ENCODE measurements at places on chromosomes 4 and X. TPM values are rescaled to one million over a fixed set of nuclear protein-coding genes. Genes with fewer than 3 reads are reported as not detected.

- H3K27ac ChIP-seq = peak overlapping the region; percentile 3
- peaks cover 10% of the 10 kb centered on the region for H3K4me1 ChIP-seq
- peak; percentile 64 for DNase-seq
- no peak overlapping the region for H3K4me3 ChIP-seq
These were observed 128.8 kb upstream of the GPC4 start for GRCh38 chrX:133544115-133544514.

DNA sequence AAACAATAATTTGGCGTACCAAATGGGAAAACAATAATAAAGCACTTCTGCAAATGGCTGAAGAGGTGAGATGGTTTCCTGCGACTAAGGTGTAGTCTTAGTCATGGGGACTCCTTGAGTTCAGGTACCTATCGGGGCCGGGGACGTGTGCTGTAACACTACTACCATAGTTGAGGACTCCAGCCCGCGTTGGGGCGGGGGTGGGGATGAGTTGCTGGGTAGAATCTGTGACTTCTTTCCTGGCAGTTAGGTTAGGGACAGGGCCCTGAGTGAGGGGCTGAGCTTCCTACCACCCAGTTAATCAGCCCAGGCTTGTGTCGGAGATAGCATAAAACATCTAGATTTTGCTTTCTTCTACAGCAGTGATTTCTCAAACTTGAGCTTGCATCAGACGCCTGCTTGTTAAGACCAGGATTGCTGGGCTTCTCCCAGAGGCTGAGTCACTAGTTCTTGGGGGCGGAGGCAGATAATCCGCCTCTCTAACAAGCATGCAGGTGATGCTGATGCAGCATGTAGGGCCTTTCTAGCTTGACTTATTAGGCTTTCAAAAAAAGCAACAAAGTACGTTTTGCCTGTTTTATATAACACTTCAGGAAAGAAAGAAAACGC lies 30.2 kb downstream of the RBBP7 start:
- H3K27ac ChIP-seq = peak overlapping the region; percentile 9
- DNase-seq = no peak
- H3K4me3 ChIP-seq = no peak overlapping the region
- H3K36me3 ChIP-seq = peaks cover 29% of the 10 kb centered on the region
- peaks cover 21% of the 10 kb centered on the region for H3K27me3 ChIP-seq

DNA sequence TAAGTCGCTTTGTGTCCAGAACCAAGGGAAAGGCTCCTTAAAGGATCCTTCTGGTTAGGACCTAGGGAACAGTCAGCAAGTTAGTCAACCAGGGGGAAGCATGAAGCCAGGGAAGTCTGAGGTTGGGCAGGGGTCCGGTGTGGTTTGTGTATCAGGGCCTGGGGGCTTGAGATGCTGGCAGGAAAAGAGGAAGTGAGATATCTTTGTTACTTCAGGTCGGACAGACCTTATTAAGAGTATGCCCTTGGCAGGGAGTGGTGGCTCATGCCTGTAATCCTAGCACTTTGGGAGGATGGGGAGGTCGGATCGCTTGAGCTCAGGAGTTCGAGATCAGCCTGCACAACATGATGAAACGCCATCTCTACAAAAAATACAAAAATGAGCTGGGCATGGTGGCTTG lies 52.3 kb upstream of the TRPC5OS start:
- H3K27me3 ChIP-seq = peaks cover 24% of the 10 kb centered on the region
- DNase-seq = no peak
- no peaks in the 10 kb centered on the region for H3K36me3 ChIP-seq
- H3K4me3 ChIP-seq = no peak overlapping the region
- H3K4me1 ChIP-seq = no peaks in the 10 kb centered on the region

DNA sequence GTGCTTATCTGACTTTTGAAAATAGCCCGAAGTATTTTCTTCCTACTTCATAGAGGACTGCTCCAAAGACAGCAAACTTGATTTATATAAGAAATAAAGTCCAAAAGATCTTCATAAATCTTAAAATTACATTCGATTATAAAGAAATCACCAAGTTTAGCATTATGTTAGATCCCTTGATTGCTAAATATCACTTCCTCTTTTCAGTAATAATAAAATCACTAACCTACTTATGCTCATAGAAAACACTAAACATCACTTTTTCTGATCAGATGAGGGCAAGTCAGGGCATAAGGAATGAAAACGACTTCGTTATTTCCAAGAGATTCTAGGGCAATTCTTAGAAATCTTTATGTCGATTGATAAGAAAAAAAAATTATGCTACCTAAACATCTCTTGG lies 32.0 kb downstream of the DYNLT3 start:
- no peak for DNase-seq
- no peaks in the 10 kb centered on the region for H3K4me1 ChIP-seq
- H3K36me3 ChIP-seq = no peaks in the 10 kb centered on the region
- H3K4me3 ChIP-seq = no peak overlapping the region
- H3K27me3 ChIP-seq = peaks cover 11% of the 10 kb centered on the region

- no peaks in the 10 kb centered on the region for H3K27me3 ChIP-seq
- H3K4me1 ChIP-seq = no peaks in the 10 kb centered on the region
- no peaks in the 10 kb centered on the region for H3K36me3 ChIP-seq
- H3K4me3 ChIP-seq = no peak overlapping the region
These were observed 11.3 kb upstream of the SPCS3 start for GRCh38 chr4:176308441-176308840.

DNA sequence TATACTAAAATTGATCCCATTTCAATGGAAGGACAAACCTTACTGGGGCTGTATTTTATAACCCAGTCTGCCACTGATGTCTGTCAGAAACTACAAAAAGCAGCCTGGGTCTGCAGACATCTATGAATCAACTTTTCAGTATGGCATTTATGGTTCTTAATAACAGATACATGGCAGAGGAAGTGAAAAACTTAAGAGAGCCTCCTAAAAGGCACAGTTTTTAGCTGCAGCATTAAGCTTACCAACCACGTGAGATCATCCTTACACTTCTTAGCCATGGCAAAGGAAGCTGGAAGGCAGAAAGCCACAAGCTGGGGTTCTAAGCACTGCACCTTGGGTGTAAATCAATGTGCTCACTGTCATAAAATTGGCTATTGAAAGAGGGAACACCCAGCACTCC lies 16.6 kb upstream of the UGT2B17 start:
- DNase-seq = no peak
- H3K27ac ChIP-seq = no peak overlapping the region
- H3K27me3 ChIP-seq = no peaks in the 10 kb centered on the region
- H3K4me1 ChIP-seq = no peaks in the 10 kb centered on the region
- H3K4me3 ChIP-seq = no peak overlapping the region

- no peaks in the 10 kb centered on the region for H3K27me3 ChIP-seq
- no peaks in the 10 kb centered on the region for H3K36me3 ChIP-seq
- peak; percentile 49 for DNase-seq
- no peaks in the 10 kb centered on the region for H3K4me1 ChIP-seq
These were observed 152.3 kb upstream of the ANXA10 start for GRCh38 chr4:167939863-167940616.

DNA sequence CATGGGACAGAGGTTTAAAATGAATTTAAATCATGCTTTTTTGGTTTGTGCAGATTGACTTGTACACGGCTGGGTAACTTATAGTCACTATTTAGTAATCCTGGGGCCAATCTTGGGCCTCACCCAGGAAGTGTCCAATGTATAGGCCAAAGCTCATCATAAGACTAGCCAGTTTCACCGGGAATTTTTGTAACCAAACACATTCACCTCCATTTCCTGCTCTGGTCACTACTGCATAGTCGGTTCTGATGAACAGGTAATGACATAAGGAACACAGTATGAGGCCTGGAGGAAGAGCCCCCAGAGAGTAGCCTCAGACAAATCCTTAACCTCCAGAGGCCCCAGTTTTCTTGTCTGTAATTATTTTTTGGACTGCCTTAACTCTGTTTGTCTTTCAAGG lies 81.9 kb downstream of the HPRT1 start:
- H3K27me3 ChIP-seq = peaks cover 34% of the 10 kb centered on the region
- H3K4me1 ChIP-seq = peaks cover 31% of the 10 kb centered on the region
- H3K27ac ChIP-seq = peak overlapping the region; percentile 95
- no peak overlapping the region for H3K4me3 ChIP-seq
- DNase-seq = peak; percentile 25
- peaks cover 21% of the 10 kb centered on the region for H3K36me3 ChIP-seq

- no peak for DNase-seq
- H3K36me3 ChIP-seq = no peaks in the 10 kb centered on the region
- H3K27ac ChIP-seq = no peak overlapping the region
- H3K27me3 ChIP-seq = peaks cover 5% of the 10 kb centered on the region
- H3K4me1 ChIP-seq = no peaks in the 10 kb centered on the region
- no peak overlapping the region for H3K4me3 ChIP-seq
These were observed 195.5 kb upstream of the PRPS2 start for GRCh38 chrX:12595720-12596119.

DNA sequence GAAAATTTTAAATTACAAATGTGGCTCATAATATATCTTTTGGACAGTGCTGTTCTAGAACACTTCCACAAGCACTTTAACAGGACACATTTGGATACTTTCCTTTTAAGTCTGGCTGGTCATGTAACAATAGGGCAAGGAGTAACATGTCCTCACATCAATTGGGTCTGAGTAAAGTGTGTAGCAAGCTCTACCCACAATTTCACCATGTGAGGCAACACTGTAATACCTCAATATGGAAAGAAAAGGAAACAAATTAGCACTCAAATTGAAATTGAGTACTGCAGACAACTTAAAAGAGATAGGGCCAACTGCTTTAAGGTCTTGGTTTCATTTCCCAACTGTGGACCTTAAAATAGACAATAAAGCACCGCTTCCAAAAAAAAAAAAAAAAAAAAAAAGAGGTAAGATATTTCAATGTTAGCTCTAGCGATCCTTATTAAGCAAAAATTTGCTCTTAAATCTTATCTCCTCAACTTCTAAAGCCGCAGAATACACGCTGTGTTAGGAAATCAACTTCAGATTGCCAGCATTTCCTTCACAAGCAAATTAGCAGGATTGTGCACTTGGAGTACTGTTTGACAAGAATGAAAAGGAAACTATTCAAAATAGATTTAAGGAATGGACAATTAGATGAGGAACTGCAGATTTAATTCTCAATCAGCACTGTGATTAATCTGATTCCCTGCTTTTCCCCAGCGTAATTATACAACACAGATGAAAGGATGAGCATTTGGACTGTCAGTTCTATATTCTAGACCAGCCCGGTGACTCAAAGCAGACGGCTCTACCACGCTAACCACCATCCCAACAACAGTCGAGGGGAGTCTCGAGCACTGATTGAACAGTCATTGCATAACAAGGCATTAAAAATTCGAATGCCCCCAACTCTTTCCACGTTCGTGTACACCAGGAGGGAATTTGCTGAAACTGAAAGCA lies 1.6 kb downstream of the CASK start:
- peak overlapping the region; percentile 68 for H3K4me3 ChIP-seq
- H3K4me1 ChIP-seq = no peaks in the 10 kb centered on the region
- peaks cover 14% of the 10 kb centered on the region for H3K27me3 ChIP-seq
- H3K36me3 ChIP-seq = no peaks in the 10 kb centered on the region
- peak; percentile 38 for DNase-seq

DNA sequence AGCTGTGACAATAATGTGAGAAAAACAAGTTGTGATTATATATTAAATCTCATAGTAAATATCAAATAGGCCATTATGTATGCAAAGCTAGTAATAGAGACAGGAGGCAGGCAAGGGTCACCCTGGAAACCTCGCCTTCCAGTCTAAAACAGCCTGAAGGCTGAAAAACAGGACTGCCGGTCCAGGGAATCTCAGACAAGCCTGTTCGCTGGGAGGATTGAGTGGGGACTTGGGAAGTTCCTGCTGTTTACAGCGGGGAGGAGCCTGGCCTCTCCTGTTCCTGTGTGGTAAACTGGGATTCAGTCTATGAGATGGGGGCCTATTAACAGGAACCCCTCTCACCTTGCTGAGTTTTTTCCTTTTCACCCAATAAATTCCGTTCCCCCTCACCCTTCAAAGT lies 2317.3 kb downstream of the PCDH7 start:
- no peak overlapping the region for H3K4me3 ChIP-seq
- no peaks in the 10 kb centered on the region for H3K36me3 ChIP-seq
- no peak for DNase-seq

- H3K36me3 ChIP-seq = no peaks in the 10 kb centered on the region
- H3K4me1 ChIP-seq = no peaks in the 10 kb centered on the region
- H3K27me3 ChIP-seq = no peaks in the 10 kb centered on the region
- no peak overlapping the region for H3K4me3 ChIP-seq
- DNase-seq = no peak
These were observed 302.5 kb downstream of the RAB28 start for GRCh38 chr4:13181681-13182080.

DNA sequence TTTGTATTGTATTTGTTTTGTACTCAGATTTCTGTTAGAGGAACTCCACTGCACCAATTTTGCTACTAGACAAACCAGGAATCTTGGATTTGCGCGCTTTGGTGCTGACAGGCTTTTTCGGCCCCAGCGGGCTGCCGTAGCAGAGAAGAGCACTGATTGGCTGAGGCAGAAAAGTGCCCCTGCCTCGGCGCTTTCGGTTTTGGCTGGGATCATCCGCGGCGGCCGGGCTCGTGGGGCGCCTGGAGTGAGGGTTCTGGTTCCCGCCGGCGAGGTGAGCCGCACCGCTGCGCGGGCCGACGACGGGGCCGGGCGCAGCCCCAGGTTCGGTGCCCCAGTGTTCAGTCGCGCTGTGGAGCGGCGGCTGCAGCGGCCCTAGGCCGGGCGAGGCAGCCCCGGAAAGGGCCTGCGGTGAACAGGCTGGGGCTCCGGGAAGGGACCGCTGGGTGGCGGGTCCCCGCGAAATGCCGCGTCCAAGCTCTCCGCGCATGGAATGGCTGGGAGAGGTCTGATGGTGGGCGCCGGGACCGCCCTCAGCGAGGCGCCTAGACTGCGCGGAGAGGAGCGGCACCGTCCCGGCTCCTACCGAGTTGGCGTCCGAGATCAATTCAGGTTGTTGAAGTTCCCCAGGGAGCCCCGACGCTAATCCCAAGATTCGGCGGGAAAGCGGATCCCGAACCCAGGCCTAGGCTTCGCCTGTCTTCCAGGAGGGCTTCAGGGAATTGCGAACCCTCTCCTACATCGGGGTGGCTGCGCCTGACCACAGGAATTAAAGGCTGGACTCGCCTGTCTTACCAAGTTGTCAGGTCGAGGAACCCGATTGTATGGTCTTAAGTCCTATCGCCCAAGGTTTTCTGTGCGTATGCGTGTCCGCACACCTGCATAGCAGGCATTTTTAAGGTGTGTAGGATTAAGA lies at the start of gene LSM6:
Gene LSM6, plus strand, starts transcription at position 178 of the 913 bp plus-strand sequence. CDS start 7,204 bp downstream, outside the sequence.
- peak within 1 kb of the TSS; percentile 90 for H3K27ac ChIP-seq
- peak within 1 kb of the TSS; percentile 87 for H3K4me3 ChIP-seq
- DNase-seq = peak; percentile 97
- no peaks in the 10 kb centered on the region for H3K27me3 ChIP-seq

- H3K27ac ChIP-seq = no peak overlapping the region
- peaks cover 38% of the 10 kb centered on the region for H3K27me3 ChIP-seq
- peaks cover 4% of the 10 kb centered on the region for H3K4me1 ChIP-seq
- DNase-seq = no peak
These were observed 55.5 kb downstream of the SCML1 start for GRCh38 chrX:17792826-17793225.

GRCh38 chr4:48546336-48546735 lies 56.3 kb downstream of the ZAR1 start:
- H3K4me1 ChIP-seq = no peaks in the 10 kb centered on the region
- peak; percentile 45 for DNase-seq
- no peak overlapping the region for H3K27ac ChIP-seq
- no peaks in the 10 kb centered on the region for H3K27me3 ChIP-seq

GRCh38 chr4:123064390-123064789 lies 142.0 kb upstream of the NUDT6 start:
- H3K27me3 ChIP-seq = no peaks in the 10 kb centered on the region
- H3K36me3 ChIP-seq = peaks cover 7% of the 10 kb centered on the region
- H3K4me3 ChIP-seq = no peak overlapping the region
- DNase-seq = no peak

Gene KDR
- 48.9 TPM for total RNA-seq

Gene WNK3
- 4.3 TPM for total RNA-seq

Gene GUCY1A1
- total RNA-seq = 16.4 TPM

Gene MAP3K15
- 0.13 TPM for total RNA-seq

Gene TEX11
- not detected for total RNA-seq

Gene HERC3
- total RNA-seq = 9.1 TPM

Gene MAGEC1
- not detected for total RNA-seq

Gene ARHGEF9
- 25.3 TPM for total RNA-seq

Gene ZNF182
- 4.1 TPM for total RNA-seq

Gene ALPK1
- 8.7 TPM for total RNA-seq

All from muscle of leg (tissue), 16 donors.